ENCODE measurements at places on chromosomes 12 and 14.

DNA sequence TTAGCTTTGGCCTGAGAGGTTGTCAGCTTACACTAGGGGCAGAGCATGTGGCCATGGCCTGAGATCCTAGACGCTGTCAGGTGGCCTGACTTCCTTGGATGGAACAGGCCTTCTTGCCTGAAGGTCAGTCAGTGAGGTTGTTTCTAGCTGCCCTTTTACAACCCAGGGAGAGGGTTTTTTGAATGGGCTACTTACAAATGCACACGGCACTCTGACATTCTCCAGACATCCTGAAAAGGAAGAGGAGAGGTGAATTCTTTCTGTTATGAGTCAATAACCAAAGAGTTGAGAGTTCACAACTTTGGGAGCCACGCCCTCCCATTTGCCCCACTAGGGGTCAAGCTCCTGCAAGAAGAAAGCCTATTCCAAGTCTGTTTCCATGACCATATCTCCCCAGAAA is 7.8 kb downstream of the KRT76 start:
- no peak for DNase-seq

GRCh38 chr14:87935886-87936285 is 57.1 kb downstream of the GALC start:
- DNase-seq: no peak

GRCh38 chr14:101950100-101950499 is 14.3 kb upstream of the DYNC1H1 start:
- DNase-seq: no peak

- DNase-seq: no peak
These were observed 46.0 kb downstream of the ARID2 start for GRCh38 chr12:45775465-45775864.

GRCh38 chr14:93183596-93184317 is 940 bp downstream of the MOAP1 start:
- DNase-seq: no peak

DNA sequence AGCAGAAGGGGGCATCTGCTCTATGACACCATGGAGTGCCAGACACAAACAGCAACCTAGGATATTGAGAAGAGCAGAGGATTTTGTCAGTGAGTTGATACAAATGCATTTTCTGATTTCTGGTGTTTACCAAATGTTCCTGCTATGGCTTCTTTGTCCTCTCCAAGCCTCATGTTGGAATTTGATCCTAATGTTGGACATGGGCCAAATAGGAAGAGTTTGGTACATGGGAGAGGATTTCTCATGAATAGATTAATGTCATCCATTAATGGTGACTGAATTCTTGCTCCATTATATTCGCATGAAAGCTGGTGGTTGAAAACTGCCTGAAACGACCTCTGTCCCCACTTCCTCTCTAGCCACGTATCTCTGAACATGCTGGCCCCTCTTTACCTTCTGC is 1002.2 kb upstream of the FLRT2 start:
- DNase-seq: no peak

DNA sequence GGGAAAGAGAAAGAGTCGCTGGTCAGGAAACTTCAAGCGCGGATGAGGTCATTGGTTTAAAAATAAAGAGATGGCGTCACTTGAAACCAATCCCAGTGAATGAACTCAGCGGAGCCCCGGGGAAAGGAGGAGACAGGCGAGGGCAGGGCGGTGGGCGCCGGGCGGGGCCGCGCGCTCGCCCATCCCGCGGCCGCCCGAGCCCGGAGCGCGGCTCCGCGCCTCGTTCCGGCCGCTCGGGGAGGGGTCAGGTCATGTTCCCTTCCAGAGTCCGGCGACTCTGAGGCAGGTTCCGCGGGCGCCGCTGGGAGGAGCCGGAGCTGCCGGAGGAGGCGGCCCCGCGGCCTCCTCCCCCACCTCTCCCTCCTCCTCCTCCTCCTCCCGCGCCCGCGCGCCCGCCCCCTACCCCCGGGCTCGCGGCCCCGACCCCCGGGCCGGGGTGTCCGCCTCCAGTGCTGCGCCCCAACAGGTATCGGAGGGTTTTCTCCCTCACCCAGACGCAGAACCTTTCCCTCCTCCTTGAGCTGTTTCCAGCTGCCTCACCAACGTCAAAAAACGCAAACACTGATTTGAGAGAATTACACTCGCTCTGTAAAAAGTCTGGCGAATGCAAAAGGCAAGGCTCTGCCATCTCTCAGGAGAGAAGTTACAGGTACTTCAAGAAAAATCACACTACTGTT is at the start of gene DUSP16:
TSS of gene DUSP16 (minus strand) at position 279 of the 677 bp plus-strand sequence. CDS start 41,765 bp downstream, outside the sequence.
- peak; percentile 85 for DNase-seq

- DNase-seq: no peak
These were observed 9.7 kb downstream of the CKB start for GRCh38 chr14:103512701-103513611.

DNA sequence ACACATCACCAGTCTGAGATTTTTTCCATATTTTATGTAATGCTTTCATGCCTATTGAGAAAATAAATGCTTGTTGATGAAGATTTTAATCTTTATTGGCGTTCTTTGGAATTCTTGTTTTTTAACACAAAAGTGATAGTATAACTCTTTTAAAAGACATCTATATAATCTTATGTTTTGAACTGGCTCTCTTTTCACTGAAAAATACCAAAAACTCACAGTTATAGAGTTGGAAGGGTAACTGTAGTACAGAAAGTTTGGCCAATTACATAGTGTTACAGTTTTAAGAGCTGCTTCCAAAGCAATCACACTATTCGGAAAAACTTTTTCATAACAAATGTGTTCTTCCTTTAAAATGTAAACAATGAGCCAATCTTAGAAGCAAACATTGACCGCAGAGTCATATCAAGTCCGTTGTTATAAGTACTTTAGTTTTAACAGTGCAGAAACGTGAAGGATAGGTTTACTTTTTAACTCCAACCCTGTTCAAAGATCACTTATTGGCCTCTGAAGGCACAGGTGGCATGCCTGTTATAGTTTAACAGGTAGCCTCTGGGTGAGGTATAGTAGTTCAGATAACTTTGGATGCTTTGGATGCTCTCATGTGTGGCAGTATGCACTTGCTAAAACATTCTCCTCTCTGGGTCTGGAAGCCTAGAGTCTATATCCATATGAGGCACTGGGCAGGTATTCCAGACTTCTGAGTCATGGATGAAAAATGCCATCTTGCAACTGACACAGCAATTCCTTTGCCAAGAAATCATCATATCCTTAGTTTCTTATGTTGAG is 12.1 kb upstream of the NTN4 start:
- no peak for DNase-seq

DNA sequence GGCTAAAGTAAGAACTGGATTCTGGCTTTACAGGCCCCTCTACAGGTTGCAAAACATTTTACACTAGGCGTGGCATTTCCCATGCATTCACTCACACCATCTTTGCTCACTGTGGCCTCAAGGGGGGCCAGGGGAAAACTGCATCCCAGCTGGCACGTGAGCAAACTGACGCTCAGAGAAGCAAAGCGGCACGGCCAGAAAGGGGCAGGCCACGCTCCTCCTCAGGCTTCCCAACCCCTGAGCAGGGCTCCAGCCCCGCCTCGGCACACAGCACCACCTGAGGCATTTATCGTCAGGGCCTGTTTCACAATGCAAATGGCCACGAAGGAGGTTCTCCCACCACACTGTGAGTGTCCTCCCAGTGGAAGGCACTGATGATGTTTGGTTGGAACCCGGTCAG is 90.8 kb downstream of the BCL11B start:
- DNase-seq: no peak

GRCh38 chr12:50039151-50039835 is 14.0 kb upstream of the RACGAP1 start:
- DNase-seq: peak; percentile 78

- no peak for DNase-seq
These were observed 16.4 kb upstream of the SAMD4A start for GRCh38 chr14:54550514-54550913.

DNA sequence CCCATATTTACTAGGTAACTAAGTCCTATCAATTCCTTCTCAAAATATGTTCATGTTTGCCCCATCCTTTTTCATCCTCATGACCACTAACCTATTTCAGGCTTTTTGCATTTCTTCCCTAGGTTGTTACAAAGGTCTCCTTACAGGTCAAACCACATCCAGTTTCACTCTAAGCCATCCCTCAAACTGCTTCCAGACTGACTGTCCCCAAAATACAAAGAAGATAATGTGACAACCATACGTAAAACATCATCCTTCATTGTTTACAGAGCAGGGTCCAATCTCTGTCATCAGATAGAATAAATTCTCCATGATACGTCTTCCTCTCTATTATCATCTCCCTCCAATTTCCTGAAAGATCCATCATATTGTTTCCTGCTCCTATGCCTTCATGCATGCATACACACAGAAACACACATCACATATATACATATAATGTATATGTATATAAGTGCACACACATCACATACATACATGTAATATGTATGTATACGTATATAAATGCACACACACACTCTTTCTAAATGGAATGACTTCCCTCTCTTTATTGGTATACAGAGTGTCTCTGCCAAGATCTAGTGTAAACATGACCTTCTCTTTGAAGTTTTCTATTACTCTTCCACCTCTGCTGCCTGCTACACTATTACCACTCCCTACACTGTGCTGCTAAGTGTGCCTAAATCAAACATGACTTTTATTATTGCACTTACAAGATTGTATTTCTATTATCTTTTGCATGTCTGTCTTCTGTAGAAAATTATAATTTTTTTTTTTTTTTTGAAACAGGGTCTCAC is 30.7 kb upstream of the EPS8 start:
- DNase-seq: no peak

GRCh38 chr12:40946612-40947194 is 241.4 kb upstream of the PDZRN4 start:
- DNase-seq: peak; percentile 25

GRCh38 chr12:109716092-109716479 is 2.5 kb downstream of the FAM222A start:
- no peak for DNase-seq

GRCh38 chr12:93592641-93593406 is 20.3 kb downstream of the SOCS2 start:
- no peak for DNase-seq

GRCh38 chr12:52527121-52527800 is 7.1 kb upstream of the KRT5 start:
- DNase-seq: no peak

GRCh38 chr12:52980096-52980649 is 26.1 kb upstream of the EIF4B start:
- no peak for DNase-seq

GRCh38 chr14:80618751-80619329 is 322.7 kb downstream of the CEP128 start:
- DNase-seq: no peak

GRCh38 chr14:101862177-101862576 is 100.7 kb downstream of the PPP2R5C start:
- DNase-seq: no peak

DNA sequence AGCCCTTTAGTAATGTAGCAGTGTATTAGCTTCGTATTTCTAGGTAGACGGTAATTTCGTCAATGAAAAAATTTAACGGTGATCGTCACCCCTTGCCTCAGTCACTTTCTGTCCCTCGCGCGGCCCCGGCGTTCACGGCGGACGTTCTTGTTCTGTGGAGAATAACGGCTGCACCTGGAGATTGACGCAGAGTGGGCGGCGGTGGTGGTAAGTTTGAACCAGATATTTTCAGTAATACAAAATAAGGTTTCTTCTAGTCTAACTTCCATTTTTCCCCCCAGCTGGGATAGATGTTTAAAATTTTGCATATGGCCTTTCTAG is 341 bp downstream of the ZNF10 start:
- no peak for DNase-seq

DNA sequence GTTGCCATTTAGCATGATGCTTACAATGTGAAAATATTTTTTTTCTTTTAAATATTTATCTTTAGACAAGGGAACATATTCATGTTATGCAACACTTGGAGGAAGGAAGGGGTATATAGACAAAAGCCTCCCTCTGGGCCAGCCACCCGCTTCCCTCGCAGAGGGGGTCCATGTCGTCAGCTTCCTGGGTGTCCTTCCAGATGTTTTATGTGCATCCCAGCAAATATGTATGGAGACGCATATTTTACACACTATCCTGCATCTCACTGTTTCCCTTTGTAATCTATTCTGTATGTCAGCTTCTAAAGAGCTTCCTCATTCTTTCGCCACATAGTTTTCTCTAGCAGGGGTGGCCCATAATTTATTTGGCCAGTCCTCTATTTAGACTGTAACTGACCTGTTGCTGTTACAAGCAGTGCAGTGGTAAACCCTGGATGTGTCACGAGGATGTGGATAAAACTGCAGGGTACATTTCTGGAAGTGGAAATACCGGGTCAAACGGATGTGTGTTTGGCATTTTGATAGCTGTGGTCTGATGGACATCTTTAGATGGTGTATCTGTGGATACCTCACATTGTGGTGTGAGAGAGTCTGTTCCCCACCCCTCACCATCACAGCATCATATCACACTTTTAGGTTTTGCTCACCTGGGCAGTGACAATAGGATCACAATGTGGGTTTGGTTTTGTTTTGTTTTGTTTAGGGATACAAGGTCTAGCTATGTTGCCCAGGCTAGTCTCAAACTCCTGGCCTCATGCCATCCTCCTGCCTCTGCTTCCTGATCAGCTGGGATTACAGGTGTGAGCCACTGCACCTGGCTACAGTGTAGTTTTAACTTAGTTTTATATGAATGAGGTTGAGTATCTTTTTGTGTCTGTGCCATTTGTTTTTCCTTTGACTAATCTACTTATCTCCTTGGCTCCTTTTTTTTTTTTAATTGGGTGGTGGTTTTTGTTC is 31.6 kb downstream of the FAM222A start:
- no peak for DNase-seq

GRCh38 chr14:51605575-51605974 is 46.1 kb upstream of the FRMD6 start:
- DNase-seq: no peak

DNA sequence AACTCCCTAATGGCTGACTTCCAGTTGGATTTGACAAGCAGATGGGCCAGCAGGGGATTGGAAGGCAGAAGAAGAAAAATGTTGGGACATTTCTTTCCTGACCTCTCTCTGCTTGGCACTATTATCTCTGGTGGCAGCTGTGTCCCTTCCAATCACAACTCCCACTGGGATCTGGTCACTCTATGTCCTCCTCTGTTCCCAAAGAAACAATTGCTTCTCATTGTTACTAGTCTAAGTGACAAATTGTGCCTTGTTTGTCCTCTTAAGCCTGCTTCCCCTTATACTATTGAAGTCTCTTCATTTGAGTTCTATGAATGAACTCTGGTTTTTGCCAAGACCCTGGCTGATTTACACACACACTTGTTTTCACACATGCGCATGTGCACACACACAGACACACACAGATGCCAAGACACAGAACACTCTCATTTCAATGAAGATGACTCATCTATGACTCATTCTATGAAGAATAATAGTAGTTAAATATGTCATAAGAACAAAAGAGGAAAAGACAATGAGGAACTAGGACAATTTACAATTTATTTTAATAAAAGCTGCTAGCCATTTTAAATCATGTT is 83.0 kb upstream of the FAR2 start:
- peak; percentile 7 for DNase-seq

DNA sequence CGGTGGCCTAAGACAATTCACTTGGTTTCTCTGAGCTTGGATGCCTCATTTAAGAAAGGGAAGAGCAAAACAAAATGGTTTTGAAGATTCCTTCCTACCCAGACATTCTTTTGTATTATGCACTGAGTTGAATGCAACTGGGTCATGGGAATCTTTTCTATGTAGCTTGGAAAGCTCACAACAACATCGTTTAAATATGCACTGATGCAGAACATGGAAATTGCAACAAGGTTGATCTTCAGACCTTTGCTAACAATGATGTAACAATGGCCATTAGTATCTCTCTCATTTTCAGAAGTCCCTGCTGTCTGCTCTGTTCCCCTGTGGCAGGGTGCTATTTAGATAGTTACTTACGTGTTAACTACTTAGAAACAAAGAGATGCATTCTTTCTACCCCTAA is 30.1 kb upstream of the IGF1 start:
- DNase-seq: no peak
